ENCODE measurements at places on chromosomes 6 and 20.

DNA sequence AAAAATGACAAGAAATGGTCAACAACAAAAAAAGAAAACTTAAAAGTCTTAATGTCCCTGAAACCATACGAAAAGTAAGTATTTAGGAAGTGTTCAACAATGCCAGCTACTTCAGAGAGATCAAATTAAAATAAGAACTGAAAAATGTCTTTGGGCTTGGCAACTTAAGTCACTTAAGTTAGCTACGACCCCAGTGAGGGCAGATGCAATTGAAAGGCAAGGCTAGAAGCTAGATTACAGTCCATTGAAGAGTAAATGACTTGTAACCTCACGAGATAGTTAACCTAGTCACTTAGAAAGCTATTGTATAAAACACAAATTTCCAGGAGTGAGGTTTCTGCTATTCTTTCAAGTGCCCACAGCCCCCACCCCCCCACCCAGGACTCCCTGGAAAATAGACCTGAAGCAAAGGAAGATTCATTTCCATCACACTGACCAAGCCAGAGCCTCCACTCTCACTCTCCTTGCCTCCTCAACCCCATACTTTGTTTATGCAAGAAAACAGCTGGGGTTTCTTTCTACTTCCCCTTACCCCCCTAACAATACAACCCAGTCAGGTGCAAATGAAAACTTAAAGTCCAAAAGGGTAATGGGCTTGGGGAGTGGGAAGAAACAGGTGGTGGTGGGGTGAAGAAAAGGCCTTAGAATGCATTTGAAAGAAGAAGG, 14.6 kb downstream of the RTN4IP1 start:
- DNase-seq, result no peak

DNA sequence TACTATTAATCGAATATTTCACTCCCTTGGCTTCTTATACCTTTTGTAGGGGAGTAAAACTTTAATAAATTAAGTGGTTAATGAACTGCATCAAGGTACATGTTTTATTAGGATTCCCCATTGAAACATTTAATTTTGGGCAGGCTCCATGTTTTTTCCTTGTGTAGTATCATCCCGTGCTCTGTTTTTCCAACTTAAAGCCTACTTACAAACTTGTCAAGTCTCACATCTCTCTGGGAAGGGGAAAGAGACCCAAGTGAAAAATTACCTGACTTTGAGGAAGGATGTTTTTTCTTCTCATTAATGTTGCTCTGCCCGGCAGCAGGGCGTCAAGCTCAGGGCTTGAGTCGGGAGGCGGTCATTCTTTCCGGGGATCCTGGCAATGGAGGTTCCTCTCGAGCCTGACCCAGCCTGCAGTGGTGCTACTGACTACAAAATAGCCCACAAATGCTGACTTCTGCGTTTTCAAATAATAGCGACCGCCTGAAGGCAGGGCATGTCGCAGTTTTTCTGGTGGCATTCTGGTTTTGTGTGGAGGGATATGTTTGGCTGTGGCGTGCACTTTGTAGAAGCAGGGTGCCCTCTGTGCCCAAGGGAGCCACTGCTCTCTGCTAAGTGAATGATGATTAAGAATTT, 2.4 kb downstream of the DSP start:
- DNase-seq, result no peak

- no peak for DNase-seq
Measured at GRCh38 chr6:167573461-167574215, 248.8 kb downstream of the TTLL2 start.

DNA sequence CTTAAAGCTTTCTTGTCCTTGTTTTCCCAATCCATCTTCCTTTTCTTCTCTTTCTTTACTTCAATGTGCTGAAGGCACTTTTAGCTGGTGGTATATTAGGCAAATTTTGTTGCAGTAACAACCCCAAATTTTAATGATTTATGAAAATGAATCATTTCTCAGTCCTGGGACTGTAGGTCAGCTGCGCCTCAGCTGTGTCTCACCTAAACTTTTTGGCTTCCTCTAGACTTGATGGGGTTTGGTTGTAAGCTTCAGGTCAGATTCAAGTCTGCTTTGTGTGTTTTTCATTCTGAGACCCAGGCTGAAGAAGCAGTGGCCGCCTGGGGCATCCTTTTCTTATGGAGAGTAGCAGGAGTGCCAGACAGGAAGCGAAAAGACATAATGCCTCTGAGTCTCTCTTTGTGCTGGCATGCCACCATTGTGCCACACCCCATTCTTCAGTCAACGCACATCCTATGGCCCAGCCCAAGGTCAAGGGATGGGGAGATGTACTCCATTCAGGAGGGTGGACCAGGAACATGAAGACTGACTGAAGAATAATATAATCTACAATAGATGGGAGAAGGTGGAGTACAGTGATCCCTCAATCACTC, 28.9 kb upstream of the CD83 start:
- no peak for DNase-seq

GRCh38 chr6:29516108-29516507, 28.4 kb upstream of the MAS1L start:
- DNase-seq, result no peak

DNA sequence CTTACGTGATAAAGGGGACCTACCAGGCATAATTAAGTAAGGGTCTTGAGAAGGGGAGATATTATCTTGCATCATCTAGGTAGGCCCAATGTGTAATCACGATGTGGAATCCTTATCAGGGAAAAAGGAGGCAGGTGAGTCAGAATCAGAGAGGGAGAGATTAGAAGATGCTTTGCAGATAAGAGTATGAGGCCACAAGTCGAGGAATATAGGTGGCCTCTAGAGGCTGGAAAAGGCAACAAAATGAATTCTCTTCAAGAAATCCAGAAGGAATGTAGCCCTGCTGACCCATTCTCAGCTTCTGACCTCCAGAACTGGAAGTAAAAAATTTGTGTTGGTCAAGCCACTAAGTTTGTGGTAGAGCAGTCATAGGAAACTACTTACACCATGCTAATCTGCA, 11.0 kb upstream of the ENPP4 start:
- DNase-seq, result no peak

- peak; percentile 30 for DNase-seq
Measured at GRCh38 chr6:144582939-144583613, 297.9 kb downstream of the UTRN start.

GRCh38 chr20:57071283-57071731, 195.1 kb downstream of the BMP7 start:
- no peak for DNase-seq

GRCh38 chr6:12962529-12962928, 246.0 kb downstream of the PHACTR1 start:
- no peak for DNase-seq

GRCh38 chr6:31888276-31889258, 8.9 kb downstream of the EHMT2 start:
- peak; percentile 73 for DNase-seq

DNA sequence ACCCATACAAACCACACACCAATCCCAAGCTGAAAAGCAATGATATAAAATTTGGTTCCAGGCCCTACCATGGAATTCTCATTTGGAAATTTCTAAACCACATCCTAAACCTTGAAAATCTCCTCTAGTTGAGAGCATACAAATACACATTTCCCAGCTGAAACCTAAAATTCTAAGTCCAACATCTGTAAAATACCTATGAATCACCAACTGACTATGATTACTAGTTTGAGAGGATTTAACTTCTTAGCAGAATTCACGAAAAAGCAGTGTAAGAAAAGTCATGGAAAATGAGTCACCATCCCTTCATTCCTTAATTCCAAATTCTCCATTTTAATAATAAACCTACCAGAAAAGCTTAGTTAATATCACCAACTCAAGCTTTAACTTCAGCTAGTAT, 15.4 kb downstream of the RANBP9 start:
- DNase-seq, result no peak

DNA sequence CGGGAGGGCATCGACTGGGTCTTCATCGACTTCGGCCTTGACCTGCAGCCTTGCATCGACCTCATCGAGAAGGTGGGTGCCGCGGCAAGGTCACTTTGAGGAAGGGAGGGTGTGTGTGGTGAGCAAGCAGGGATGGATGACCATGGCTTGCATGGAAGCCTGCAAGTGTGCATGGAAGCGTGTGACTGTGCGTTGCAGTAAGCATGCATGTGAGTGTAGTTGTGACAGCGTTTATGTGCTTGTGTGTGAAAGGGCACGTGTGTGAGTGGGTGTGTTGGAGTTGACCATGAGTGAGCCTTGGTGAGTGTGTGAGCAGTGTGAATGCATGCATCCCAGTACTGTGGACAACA, 32.5 kb downstream of the MYH7B start:
- no peak for DNase-seq

DNA sequence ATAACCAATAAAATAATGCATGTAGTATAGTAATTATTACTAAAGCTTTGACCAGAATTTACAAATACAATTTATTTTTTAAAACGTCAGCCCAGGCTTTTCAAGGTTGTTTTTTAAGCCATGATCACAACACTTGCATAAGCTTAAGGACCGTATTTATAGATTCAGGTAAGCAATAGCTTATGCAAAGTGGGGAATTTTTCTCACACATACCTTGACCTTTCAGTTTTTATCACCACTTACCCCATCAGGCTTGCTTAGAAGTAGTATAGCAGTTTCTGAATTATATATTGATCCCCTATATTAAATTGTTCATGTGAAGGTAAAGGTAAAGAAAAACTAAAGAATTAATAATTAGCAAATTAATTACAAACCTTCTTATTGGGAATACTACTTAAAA, 232.3 kb upstream of the FKBP1C start:
- DNase-seq, result no peak

DNA sequence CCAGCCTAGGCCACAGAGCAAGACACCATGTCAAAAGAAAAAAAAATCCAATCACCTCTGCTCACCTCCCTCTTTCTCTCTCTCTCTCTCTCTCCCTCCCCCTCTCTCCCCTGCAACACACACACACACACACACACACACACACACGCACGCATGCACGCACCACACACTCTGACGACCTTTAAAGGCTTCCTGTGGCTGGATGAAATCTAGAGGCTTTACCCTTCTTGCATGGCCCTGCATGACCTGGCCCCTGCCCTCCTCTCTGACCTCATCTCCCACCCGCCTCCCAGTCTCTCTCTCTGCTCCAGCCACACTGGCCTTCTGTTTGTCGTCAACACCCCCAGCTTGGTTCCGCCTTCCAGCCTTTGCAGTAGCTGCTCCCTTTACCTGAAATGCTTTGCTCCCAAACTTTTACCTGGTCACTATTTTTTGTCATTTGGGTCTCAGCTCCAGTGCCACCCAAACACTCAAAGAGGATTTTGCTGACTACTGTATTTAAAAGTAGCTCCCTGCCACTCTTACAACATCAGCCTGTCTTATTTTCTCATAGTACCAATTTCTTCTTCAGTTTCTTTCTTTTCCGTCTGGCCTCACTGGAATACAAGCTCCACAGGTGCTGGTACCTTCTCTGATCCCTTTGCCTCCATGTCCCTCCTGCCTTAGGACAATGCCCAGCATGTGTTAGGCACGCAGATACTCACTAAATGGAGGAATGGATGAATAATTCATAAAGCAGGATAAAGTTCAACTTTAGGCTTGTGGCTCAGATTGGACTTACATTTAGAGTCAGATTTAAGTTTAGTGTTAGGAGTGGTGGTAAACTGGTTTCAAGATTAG, 4.3 kb upstream of the LTA start:
- DNase-seq, result no peak

GRCh38 chr6:148144917-148145521, 197.6 kb upstream of the SASH1 start:
- DNase-seq, result peak; percentile 35

GRCh38 chr6:129264480-129265045, 381.6 kb downstream of the LAMA2 start:
- DNase-seq, result no peak

GRCh38 chr6:163814494-163815364, 400.2 kb downstream of the QKI start:
- no peak for DNase-seq

DNA sequence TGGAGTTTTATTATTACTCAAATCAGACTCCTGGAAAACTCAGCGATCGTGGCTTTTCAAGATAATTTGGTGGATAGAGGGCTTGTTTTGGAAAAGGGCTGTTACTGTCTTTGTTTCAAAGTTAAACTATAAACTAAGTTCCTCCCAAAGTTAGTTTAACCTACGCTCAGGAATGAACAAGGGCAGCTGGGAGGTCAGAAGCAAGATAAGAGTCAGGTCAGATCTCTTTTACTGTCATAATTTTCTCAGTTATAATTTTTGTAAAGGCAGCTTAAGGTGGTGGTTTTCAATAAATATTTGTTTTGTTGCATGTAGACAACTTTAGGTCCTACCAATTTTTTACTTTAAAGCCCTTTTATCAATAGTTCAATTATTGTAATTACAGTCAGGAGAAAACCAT, 9.2 kb upstream of the GABRR2 start:
- DNase-seq, result no peak

DNA sequence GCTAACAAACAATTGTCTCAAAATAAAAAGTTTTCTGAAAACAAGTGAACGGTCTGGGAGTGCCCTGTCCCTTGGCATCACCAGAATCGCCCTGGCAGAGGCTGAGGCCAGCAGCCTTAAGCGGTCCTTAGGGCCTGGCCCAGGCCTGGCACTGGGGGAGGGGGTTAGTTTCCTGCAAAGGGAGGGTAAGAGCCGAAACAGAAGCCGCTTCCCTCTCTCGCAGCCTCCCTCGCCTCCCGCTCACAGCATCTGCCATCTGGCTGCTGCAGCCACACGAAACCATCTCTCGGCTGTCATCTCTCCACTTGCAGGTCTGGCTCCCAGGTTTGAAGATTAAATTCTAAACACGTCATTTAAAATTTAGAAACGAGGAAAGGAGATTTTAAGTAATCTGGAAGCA, 31.5 kb downstream of the PMEPA1 start:
- DNase-seq, result no peak

DNA sequence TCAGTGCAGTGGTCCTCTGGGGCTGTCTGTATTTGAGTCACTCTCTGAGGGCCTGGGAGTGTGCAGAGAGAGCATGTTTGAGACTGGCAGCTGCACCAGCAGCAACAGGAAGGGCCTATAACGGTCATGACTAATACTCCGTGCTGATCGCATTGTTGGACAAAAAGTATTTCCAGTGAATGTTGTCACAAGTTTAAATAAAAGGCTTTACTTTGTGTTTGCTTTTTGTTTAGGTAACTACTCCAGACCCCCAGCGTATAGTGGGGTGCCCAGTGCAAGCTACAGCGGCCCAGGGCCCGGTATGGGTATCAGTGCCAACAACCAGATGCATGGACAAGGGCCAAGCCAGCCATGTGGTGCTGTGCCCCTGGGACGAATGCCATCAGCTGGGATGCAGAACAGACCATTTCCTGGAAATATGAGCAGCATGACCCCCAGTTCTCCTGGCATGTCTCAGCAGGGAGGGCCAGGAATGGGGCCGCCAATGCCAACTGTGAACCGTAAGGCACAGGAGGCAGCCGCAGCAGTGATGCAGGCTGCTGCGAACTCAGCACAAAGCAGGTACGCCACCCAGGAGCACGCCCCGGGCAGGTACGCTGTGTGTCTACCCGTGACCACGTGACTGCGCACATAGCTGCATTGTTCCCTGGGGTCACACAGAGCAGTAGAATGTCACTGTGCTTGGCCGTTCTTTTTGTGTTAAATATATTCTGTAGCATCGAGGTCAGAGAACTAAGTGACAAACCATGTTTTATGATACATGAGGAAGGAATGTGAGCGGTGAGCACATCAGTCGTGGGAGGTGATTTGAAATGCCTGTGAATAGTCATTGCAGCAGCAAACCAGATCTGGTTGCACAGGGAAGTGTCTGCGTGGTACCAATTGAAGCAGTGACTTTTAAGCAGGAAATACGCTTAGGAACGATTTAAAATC, 174.7 kb downstream of the TMEM242 start:
- DNase-seq, result no peak

- no peak for DNase-seq
Measured at GRCh38 chr20:58056021-58056591, 172.3 kb downstream of the ANKRD60 start.

GRCh38 chr20:25623225-25623735, 534 bp downstream of the NANP start:
- DNase-seq, result peak; percentile 55
